ENCODE measurements at places on chromosomes 2 and 18. TPM values are rescaled to one million over a fixed set of nuclear protein-coding genes. Genes with fewer than 3 reads are reported as not detected.
A peak's percentile ranks its signal among the peaks of the same experiment; 100 is the strongest.

- DNase-seq, result no peak
Measured at GRCh38 chr18:71673954-71674353, 870.2 kb downstream of the CBLN2 start.

The IL36G gene
- total RNA-seq, result not detected

DNA sequence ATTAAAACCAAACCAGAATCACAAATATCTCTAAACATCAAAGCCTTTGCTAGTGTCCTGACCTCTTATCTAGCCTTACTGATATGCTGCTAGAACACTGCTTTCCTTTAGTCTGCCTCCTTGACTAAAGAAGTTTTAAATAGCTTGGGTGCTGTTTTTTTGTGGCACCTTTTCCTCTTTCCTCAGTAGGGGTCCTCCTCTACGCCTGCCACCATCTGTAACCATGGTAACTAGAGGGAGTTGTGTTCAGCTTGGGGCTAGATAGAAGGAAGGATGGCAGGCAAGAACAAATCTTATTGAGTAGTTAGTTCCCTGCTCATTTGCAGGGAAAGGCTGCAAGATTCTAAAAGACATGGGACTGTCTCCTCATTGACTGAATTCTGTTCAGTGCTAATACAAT lies 86.0 kb downstream of the TAF4B start:
- no peak for DNase-seq

- DNase-seq, result no peak
Measured at GRCh38 chr2:102504833-102505232, 31.8 kb downstream of the SLC9A4 start.

The MARCHF7 gene
- total RNA-seq, result 29.8 TPM

GRCh38 chr18:33666915-33667314 lies 88.9 kb downstream of the ASXL3 start:
- DNase-seq, result no peak

DNA sequence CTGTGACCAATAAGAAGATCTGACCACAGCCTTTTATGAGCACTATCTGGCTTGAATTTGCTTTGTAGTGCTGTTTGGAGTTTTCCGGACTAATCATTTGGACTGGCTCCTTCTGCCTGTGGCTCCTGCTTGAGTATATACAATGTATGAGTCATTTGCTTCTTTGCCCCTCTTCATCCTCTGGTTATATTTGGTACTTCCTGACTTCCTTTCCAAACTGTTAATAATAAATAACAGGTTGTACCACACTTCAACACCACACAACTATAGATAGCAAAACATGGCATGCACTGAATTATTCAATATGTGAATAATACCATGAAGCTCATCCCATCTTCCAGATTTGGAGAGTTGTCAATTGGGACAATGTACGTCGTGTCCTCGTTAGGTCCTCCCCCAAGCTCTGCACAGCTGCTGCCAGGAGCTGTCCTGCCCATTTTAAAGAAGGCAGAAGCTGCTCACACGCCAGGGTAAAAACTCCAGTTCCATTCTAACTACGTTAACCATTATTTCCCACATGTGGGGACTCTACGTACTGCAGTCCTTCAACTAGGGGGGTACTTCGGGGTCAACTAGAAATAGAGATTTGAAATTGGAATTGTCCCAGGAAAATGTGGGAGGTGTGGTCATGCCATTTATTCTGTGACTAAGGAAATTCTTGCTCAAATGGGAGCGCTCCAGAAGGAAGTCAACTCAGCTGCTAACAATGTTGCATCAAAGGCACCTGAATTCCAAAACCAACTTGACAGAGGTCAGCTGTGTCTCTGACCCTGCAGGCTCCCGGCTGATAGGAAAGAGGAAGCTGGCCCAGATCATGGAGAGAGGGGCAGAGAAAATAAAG lies 38.1 kb downstream of the ST8SIA5 start:
- no peak for DNase-seq

GRCh38 chr18:23706971-23707640 lies 17.9 kb downstream of the LAMA3 start:
- DNase-seq, result no peak

DNA sequence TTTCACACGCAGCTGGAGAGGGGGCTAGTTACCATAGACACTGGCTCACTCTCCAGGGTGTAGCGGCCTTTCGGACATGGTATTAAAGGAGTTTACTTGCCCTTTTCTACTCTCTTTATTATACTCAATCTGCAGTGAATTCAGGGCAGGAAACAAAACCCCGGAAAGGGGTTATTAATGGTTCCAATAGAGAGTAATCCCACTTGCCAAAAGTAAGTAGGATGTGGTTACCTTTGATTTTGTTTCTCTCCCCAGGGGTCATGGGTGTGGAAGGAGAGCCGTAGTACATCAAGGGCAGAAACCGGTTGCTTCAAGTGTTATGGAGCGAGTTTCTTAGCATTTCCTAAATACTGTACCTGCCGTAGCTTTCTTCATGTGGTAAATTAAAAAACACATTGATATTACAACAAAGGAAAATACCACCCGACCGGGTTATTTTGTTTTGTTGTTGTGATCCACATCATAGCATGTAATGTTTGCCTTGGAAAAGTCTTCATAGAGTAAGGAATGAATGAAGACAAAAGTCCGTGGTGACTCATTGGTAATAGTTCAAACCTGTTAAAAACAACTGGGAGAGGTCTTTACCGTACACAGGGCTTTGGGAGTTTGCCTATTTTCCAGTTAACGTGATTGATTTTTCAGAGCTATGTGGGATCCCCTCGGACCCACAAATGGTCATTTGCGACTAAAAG lies 71.5 kb downstream of the SLC4A3 start:
- DNase-seq, result no peak

- DNase-seq, result no peak
Measured at GRCh38 chr18:11987527-11987926, 6.2 kb downstream of the IMPA2 start.

DNA sequence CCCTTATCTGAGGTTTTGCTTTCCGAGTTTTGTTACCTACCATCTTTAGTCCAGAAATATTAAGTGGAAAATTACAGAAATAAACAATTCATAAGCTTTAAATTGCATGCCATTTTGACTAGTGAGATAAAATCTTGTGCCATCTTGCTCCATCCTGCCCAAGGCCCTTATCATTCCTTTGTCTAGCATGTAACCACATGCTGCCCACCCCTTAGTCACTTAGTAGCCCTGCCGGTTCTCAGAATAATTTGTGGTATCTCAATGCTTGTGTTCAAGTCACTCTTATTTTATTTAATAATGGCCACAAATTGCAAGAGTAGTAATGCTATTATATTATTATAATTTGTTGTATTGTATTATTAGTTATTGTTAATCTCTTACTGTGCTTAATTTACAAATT lies 36.8 kb upstream of the VPS54 start:
- DNase-seq, result peak; percentile 7

- DNase-seq, result no peak
Measured at GRCh38 chr2:223915071-223915470, 30.1 kb downstream of the WDFY1 start.

- DNase-seq, result no peak
Measured at GRCh38 chr2:131425231-131425941, 50.5 kb upstream of the TUBA3D start.

DNA sequence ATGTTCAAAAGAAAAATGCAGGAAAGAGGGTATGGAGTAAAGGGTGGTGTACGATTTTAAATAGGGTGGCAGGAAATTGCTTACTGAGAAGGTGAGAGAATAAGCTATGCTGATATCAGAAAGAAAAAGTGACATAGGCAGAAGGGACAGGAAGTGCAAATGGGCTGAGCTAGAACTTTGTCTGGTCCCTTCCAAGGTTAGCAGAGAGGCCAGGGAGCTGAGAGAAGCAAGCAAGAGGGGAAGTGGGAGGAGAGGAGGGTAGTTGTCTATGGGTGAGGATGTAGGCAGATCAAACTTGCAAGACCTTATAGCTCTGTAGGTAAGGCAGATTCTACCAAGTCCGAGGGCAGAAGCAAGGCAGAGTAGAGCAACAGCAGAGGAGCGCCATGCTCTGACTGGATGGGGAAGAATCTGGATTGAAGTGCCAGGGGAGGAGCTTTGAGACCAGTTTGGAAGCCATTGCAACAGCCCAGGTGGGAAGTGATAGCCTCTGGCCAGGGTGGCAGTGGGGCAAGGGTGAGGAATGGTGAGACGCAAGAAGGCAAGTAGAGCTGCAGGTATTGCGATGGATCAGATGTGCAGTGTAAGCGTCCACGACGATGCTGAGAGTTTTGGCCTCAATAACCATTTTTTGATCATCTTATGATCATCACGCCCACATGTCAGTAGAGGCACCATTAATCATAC lies 134.4 kb upstream of the APCDD1 start:
- no peak for DNase-seq

GRCh38 chr2:45885171-45885621 lies 233.7 kb downstream of the PRKCE start:
- DNase-seq, result no peak

The SPP2 gene
- not detected for total RNA-seq

DNA sequence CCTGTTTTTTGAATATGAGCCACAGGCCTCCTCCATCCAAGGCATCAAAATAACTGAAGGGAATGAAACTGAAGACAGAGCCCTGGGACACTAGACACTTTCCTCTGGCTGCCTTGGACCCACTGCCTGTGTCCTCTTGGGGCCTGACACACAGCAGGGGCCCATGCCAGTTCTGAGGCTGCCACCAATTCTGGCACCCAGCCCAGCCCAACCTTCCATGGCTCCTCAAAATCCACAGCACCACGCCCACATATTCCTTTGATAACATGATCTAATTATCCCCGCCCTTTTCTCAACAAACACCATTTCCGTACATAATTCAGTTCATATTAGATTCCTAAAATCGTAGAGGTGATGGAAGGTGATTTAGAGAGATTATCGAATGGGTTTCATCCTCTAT lies 64.2 kb downstream of the EMX1 start:
- no peak for DNase-seq

The OTOS gene
- total RNA-seq, result not detected

GRCh38 chr2:177221534-177221933 lies 8.9 kb downstream of the HNRNPA3 start:
- DNase-seq, result no peak

The TSPYL6 gene
- total RNA-seq, result not detected

The DCDC2C gene
- total RNA-seq, result not detected

DNA sequence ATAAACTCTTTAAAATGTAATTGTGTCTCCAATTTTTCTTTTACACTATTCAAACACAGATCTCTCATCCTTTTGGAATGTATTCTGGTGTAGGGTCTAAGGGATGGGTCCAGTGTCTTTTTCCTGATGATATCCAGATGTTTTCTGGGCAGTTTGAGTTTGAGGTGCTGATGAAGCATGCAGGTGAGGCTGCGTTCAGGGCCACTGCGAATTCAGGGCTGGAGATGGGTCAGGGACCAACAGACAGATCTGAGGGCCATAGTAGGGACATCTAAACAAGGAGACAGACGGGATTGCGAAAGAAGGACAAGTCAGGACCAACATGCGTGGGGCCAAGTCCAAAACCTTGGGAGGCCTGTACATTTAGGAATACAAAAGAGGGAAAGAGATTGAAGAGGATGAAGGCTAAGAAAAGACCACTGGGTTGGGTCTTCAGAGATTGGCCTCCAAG lies 70.2 kb downstream of the ACAA2 start:
- no peak for DNase-seq

DNA sequence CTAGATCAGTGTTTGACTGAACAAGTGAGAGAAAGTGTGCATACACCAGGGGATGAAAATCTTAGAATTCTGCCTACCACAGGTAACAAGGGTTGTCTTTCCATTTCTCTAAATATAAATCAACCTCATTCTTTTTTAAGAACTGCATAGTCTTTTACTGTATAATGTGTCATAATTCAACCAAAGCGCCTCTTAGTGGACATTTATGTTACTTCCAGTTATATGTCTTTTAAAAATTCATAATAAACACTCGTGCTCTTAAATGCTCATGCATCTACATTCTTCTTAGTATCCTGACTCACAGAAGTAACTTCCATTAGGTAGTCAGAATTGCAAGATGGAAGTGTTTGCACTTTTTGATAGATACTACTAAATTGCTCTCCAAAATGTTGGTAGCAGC lies 76.2 kb downstream of the CHRNA1 start:
- DNase-seq, result peak; percentile 17

- no peak for DNase-seq
Measured at GRCh38 chr2:111884592-111884964, 585 bp upstream of the ANAPC1 start.

The MZT2B gene
- total RNA-seq, result 414 TPM

Data from HT-29 (cell line).